CD4-positive, alpha-beta T cell treated with Interleukin-17A for 1 hour (primary cell): ENCODE measurements at places on chromosomes 13 and 19.

DNA sequence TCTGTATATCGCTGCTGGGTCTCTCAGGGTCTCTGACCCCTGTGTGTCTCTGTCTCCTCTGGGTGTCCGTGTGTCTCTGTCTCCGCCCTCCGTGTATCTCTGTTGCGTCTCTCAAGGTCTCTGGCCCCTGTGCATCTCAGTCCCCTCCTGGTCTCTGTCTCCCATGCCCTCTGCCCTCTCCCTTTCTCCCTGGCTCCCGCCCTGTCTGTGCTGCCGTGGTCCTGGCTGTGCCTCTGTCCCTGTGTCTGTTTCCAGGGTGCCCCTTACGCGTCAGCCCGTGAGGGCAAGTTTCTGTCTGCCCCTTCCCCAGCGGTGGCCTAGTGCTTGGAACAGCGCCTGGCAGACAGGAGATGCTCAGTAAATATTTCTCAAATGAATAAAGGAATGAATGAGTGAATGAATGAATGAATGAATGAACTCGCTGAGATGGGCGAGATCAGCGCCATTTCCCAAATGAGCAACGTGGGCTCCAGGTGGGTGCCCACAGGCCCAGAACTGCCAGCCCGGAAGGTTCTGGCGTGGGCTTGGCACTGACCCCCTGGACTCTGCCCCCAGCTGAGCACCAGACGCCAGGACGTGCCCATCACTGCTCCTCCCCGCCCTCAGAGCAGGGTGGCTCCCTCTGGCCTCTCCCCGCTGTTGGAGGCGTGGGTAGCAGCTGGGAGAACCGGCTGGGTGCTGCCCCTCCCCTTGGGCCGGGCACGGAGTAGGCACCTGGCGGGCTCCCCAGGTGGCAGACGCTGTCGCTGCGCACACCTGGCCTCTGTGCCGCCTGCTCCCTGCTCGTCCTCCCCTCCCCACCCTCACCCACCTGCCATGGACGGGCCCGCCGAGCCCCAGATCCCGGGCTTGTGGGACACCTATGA, at the start of gene SULT2B1:
SULT2B1 (plus strand) TSS at position 736 of the 866 bp plus-strand sequence; CDS start at position 817, 81 bp downstream.
- no peak for DNase-seq

DNA sequence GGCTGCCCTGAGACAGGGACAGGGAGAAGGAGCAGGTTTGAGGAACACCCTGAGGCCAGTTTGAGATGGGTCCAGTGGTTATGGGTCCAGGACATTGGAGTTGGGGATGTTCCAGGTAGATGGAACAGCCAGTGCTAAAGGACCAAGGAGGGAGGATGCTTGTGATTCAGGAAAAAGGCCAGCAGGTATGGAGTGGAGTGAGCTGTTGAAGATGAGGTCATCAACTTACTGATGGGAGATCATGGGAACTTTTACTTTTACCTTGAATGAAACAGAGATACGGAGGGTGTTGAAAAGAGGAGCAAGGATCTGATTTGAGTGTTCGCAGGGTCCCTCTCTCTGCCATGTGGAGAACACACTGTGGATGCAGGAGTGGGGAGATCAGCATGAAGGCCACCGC, 25.5 kb downstream of the SPTBN4 start:
- no peak for DNase-seq

GRCh38 chr19:50514346-50515167, 844 bp upstream of the ASPDH start:
- no peak for DNase-seq

- no peak for DNase-seq
Measured at GRCh38 chr13:33918199-33918932, 100.4 kb downstream of the RFC3 start.

DNA sequence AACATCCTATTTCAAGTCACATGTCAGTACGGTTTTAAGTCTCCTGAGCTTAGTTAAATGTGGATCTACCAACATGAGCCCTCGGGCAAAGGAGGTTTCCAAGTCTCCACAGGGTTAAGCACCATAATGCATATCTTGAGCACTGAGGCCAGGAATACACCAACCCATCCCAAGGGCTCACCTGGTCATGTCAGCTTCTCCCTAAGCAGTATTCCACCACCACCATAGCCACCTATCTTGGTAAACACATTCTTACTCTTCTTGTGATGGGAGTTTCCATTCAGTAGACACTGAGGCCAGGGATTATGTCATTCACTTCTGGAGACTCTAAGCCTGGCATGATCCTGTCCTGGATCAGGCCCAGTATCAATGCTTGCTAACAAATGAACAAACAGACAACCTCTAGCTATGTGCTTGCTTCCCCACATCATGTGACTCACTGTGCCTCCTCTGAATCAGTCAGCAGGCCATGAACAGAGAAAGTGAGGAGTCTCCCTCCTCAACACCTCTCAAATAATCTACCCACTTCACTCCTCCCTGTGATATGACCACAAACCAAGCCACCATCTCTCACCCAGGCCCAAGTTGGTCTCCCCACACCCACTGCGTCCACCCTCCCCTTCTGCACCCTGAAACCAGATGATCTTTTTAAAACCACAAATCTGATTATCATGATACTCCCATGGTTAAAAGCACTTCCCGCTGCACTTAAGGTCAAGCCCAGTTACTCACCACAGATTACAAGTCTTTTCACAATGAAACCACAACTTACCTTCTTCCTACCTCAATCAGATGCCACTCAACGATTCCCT, 5.8 kb downstream of the PEG3 start:
- DNase-seq, result no peak

DNA sequence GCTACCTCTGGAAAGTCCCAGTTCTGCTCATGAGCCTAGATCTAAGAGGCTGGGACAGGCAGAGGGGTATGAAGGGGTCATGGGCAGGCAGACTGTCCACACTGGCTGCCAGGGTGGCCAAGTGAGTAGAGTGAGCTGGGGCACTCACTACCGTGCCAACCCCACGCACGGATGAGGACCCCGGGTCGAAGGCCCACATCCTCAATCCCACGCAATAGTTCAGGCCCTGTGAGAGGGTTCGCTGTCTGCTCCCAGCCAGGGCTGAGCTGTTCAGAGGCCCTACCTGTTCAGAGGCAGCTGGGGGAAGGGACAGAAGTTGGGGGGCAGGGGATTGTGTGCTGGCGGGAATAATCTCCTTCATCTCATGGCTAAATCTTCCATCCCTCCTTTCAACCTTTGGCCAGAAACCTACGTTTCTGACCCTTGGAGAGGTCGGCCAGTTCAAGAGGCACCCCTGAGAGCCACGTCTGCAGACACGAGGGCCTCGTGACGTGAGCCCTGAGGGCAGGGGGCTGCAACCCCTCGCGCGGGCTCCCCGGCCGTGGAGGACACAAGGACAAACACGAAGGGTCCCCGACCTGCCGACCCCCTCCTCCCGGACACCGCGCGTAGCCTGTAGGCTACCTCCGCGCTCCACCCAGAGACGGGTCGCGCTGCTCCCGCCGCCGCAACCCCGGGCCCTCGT, 1.0 kb upstream of the RPS5 start:
- no peak for DNase-seq

DNA sequence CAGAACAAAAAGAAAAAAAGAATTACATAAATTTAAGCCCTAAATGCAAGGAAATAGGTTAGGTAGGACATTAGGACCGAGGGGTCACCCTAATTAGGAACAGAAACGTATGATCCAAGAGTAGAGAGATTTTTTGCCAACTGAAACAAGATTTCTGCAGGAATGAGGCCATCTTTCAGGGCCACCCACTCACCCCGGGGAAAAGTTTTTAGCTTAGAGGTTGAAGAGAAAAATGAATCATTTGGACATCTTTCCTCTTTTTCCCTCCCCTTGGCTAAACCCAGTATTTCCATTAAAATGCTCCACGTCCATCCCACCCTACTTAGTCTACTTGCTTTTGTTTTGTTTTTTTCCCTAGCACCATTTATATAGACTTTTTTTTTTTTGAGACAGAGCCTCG, 10.6 kb upstream of the PNMA8A start:
- DNase-seq, result no peak
